Osteoblast (primary cell): ENCODE measurements at places on chromosomes 1 and 21. TPM values are rescaled to one million over a fixed set of nuclear protein-coding genes. Genes with fewer than 3 reads are reported as not detected.
A peak's percentile ranks its signal among the peaks of the same experiment; 100 is the strongest.

- H3K4me3 ChIP-seq, result peak overlapping the region; percentile 49
- H3K27ac ChIP-seq, result peak overlapping the region; percentile 4
- no peaks in the 10 kb centered on the region for H3K36me3 ChIP-seq
- no peak for DNase-seq
These were observed 68.6 kb upstream of the ANGPTL1 start for GRCh38 chr1:178939338-178940067.

GRCh38 chr1:89607156-89607555 is 25.8 kb upstream of the LRRC8C start:
- no peak overlapping the region for H3K27ac ChIP-seq
- H3K36me3 ChIP-seq, result no peaks in the 10 kb centered on the region
- H3K27me3 ChIP-seq, result no peaks in the 10 kb centered on the region
- no peak for DNase-seq
- H3K4me3 ChIP-seq, result no peak overlapping the region

GRCh38 chr21:45515241-45516061 is 26.8 kb downstream of the SLC19A1 start:
- H3K4me3 ChIP-seq, result no peak overlapping the region
- H3K27me3 ChIP-seq, result no peaks in the 10 kb centered on the region
- no peak for DNase-seq
- no peak overlapping the region for H3K27ac ChIP-seq
- H3K4me1 ChIP-seq, result no peaks in the 10 kb centered on the region

The SYF2 gene
- total RNA-seq, result 39.4 and 41.5 TPM in 2 replicates

DNA sequence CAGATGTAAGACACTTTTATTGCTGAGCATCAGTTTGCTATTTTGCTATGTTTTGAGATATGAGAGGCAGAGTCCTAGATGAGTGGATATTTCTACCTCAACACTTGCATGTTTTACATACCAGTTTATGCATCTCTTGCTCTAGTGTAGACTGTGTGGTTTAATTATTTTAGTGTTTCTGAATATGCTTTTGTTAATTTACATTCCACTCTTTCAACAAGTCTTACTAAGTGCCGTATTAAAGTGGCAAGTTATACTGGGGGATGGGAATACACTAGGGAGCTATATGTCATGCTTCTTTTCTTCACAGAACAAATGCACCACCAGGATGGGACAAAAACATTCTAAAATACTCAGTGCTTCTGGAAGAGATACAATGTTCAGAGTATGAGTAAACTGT is 507.7 kb upstream of the PRMT6 start:
- H3K4me1 ChIP-seq, result no peaks in the 10 kb centered on the region
- H3K4me3 ChIP-seq, result no peak overlapping the region
- no peaks in the 10 kb centered on the region for H3K27me3 ChIP-seq
- H3K27ac ChIP-seq, result no peak overlapping the region

DNA sequence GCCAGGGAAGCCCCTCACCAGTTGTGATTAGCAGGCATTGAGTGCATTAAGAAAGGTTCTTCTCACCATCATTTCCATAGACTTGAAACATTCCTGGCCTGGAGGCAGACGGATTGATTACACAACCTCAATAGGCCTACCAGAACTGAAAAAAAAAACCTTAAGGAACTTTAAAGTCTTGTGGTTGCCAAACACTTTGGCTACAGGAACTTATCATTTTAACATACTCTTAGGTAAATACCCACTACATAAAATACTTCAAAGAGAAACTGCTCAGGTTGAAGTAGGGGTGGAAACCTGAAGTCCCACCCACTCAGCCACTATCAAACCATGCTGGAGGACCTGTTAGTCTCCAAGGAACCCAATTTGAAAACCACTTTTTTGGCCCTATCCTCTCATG is 22.4 kb upstream of the HMGB4 start:
- H3K27me3 ChIP-seq, result no peaks in the 10 kb centered on the region
- no peak overlapping the region for H3K27ac ChIP-seq
- H3K36me3 ChIP-seq, result no peaks in the 10 kb centered on the region
- H3K4me3 ChIP-seq, result no peak overlapping the region
- no peak for DNase-seq

The ZNF648 gene
- not detected in 2 replicates for total RNA-seq

The OR2AJ1 gene
- not detected in 2 replicates for total RNA-seq

DNA sequence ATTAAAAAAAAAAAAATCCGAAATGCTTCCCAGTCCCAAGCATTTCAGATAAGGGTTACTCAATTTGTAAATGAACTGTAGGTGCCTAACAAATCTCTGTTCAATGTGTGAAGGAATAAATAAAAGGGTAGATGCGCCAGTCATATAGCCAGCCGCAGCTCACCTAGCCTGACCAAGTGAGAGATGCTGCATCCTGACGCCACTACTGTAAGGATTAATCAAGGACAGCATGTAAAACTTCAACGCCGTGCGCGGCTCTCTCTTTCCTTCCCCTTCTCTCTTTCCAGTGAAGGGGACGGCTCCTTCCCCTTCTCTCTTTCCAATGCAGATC is 441 bp downstream of the PPT1 start:
- H3K36me3 ChIP-seq, result no peaks in the 10 kb centered on the region
- DNase-seq, result peak; percentile 30
- H3K27ac ChIP-seq, result peak overlapping the region; percentile 29

The SLC45A3 gene
- 1.1 and 1.5 TPM in 2 replicates for total RNA-seq

GRCh38 chr1:27402349-27402754 is 9.9 kb downstream of the GPR3 start:
- peak overlapping the region; percentile 38 for H3K27ac ChIP-seq
- H3K27me3 ChIP-seq, result peaks cover 11% of the 10 kb centered on the region
- DNase-seq, result peak; percentile 97
- H3K4me3 ChIP-seq, result no peak overlapping the region
- H3K4me1 ChIP-seq, result peaks cover 40% of the 10 kb centered on the region

The SPRR2A gene
- not detected in 2 replicates for total RNA-seq

GRCh38 chr1:186463926-186464325 is 3.0 kb upstream of the PDC start:
- H3K4me1 ChIP-seq, result peaks cover 12% of the 10 kb centered on the region
- no peak overlapping the region for H3K27ac ChIP-seq
- H3K4me3 ChIP-seq, result no peak overlapping the region
- no peaks in the 10 kb centered on the region for H3K36me3 ChIP-seq
- no peaks in the 10 kb centered on the region for H3K27me3 ChIP-seq

- no peak overlapping the region for H3K4me3 ChIP-seq
- no peaks in the 10 kb centered on the region for H3K27me3 ChIP-seq
- peaks cover 90% of the 10 kb centered on the region for H3K36me3 ChIP-seq
- no peaks in the 10 kb centered on the region for H3K4me1 ChIP-seq
- DNase-seq, result no peak
These were observed 10.0 kb downstream of the NCSTN start for GRCh38 chr1:160353223-160353622.

GRCh38 chr21:37119421-37120218 is 46.6 kb downstream of the TTC3 start:
- H3K27me3 ChIP-seq, result no peaks in the 10 kb centered on the region
- DNase-seq, result no peak
- no peak overlapping the region for H3K4me3 ChIP-seq

DNA sequence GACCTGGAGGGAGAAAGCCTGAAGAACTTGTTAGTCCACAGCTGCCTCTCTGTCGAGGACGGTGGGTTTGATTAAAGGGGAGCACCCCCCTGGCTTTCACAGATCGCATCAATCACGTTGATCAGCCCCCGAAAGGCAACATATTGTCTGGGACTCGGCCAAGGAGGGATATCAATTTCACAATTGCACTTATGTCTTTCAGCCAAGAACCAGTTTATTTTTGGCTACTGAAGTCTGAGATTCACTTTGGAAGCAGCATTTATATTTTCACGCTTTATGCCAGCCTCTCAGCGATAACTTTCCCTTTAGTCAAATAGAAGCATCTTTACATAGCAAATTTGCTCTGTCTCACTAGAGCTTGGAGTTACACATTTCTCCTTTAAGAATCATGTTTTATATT is 253.2 kb upstream of the RRP15 start:
- H3K27me3 ChIP-seq, result no peaks in the 10 kb centered on the region
- DNase-seq, result no peak
- no peaks in the 10 kb centered on the region for H3K36me3 ChIP-seq
- H3K4me1 ChIP-seq, result no peaks in the 10 kb centered on the region
- no peak overlapping the region for H3K27ac ChIP-seq

GRCh38 chr1:52636721-52637695 is 4.0 kb downstream of the SHISAL2A start:
- no peaks in the 10 kb centered on the region for H3K36me3 ChIP-seq
- peaks cover 30% of the 10 kb centered on the region for H3K27me3 ChIP-seq
- H3K27ac ChIP-seq, result no peak overlapping the region
- no peaks in the 10 kb centered on the region for H3K4me1 ChIP-seq

The S1PR1 gene
- 25.7 and 27.1 TPM in 2 replicates for total RNA-seq
